ENCODE measurements at places on chromosomes 7 and 10. TPM values are rescaled to one million over a fixed set of nuclear protein-coding genes. Genes with fewer than 3 reads are reported as not detected.

Gene AGR3
- not detected for total RNA-seq

Gene CCL26
- total RNA-seq: not detected

Gene NXPH1
- not detected for total RNA-seq

- H3K27ac ChIP-seq: no peak overlapping the region
- no peaks in the 10 kb centered on the region for H3K27me3 ChIP-seq
- peaks cover 24% of the 10 kb centered on the region for H3K4me1 ChIP-seq
These were observed 82.8 kb downstream of the NPSR1 start for GRCh38 chr7:34740840-34741239.

GRCh38 chr10:95404462-95404858 is 113.7 kb upstream of the PDLIM1 start:
- H3K27me3 ChIP-seq: no peaks in the 10 kb centered on the region
- peak overlapping the region; percentile 18 for H3K27ac ChIP-seq
- peak; percentile 46 for DNase-seq

Gene TES
- 21.6 TPM for total RNA-seq

DNA sequence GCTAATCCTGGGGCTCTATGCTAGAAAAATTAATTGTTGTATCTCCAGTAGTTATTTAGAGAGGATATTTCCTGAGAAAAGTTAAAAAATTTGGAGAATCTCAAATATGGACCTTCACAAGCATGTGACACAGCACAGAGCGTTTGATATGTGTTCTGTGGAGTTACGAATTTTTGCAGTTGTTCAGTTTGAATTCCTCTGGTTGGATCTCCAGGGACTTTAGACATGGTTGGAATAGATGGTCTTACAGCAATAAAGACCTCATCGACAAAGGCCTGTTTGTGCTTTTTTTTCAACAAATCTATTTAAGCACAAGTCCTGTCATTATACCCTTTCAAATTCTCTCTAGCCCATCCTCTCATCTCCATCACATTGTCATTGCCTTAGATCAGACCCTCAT is 138.0 kb downstream of the TES start:
- DNase-seq: no peak
- H3K36me3 ChIP-seq: no peaks in the 10 kb centered on the region
- no peaks in the 10 kb centered on the region for H3K4me1 ChIP-seq
- H3K27me3 ChIP-seq: no peaks in the 10 kb centered on the region

Gene TRUB1
- 38.9 TPM for total RNA-seq

- H3K36me3 ChIP-seq: peaks cover under 1% of the 10 kb centered on the region
- H3K4me1 ChIP-seq: no peaks in the 10 kb centered on the region
- no peak overlapping the region for H3K4me3 ChIP-seq
- DNase-seq: no peak
- H3K27me3 ChIP-seq: no peaks in the 10 kb centered on the region
- no peak overlapping the region for H3K27ac ChIP-seq
These were observed 73.1 kb downstream of the GTF2IRD1 start for GRCh38 chr7:74526780-74527179.

DNA sequence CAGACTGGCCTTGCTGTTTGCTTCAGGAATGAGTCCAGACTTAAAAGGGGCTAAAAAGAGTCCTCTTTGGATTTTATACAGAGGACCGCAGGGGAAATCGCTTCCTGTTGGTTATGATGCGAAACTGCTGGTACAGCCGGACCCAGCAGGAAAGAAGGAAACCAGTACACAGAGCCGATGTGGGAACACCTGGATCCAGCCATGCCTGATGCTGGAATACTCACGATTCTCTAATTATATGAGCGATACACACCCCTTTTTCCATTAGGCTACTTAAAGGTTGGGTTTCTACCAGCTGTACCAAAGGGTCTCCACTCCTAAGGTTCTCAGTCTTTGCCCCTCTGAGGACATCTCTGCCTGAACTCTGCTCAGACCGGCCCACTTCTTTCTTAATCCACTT is 27.7 kb downstream of the ZNF777 start:
- no peak overlapping the region for H3K4me3 ChIP-seq
- H3K36me3 ChIP-seq: peaks cover 10% of the 10 kb centered on the region
- H3K4me1 ChIP-seq: no peaks in the 10 kb centered on the region
- H3K27ac ChIP-seq: no peak overlapping the region
- DNase-seq: no peak
- no peaks in the 10 kb centered on the region for H3K27me3 ChIP-seq

DNA sequence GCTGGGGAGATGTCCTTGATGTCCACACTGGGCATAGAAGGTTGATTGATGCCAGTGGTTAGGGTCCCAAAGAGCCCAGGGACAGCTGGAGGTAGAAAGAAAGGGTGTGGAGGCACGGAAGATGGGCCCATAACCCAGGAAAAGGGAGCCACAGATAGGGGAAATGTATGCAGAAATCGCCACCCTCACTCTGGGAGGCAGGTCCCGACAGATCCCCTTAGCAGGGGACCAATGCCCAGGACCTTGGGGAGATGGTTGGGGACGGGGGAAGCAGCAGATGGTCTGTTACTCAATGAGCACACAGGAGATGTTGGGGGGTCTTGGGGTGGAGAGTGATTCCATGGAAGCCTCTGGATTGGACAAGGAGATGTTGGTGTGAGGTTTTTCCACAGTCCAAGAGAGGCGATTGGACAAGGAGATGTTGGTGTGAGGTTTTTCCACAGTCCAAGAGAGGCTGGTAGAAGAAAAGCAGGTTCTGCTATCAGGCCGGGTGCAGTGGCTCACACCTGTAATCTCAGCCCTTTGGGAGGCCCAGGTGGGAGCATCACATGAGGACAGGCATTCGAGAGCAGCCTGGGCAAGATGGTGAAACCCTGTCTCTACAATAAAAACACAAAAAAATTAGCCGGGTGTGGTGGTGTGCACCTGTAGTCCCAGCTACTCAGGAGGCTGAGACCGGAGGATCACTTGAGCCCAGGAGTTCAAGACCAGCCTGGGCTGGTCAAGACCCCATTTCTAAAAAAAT is 7.0 kb upstream of the PPP1R35 start:
- no peak for DNase-seq
- no peaks in the 10 kb centered on the region for H3K27me3 ChIP-seq
- peak overlapping the region; percentile 94 for H3K27ac ChIP-seq
- no peaks in the 10 kb centered on the region for H3K36me3 ChIP-seq

GRCh38 chr7:75985009-75985517 is 9.3 kb downstream of the TMEM120A start:
- H3K4me3 ChIP-seq: no peak overlapping the region
- peaks cover 46% of the 10 kb centered on the region for H3K36me3 ChIP-seq
- no peak overlapping the region for H3K27ac ChIP-seq
- no peaks in the 10 kb centered on the region for H3K27me3 ChIP-seq
- DNase-seq: no peak

DNA sequence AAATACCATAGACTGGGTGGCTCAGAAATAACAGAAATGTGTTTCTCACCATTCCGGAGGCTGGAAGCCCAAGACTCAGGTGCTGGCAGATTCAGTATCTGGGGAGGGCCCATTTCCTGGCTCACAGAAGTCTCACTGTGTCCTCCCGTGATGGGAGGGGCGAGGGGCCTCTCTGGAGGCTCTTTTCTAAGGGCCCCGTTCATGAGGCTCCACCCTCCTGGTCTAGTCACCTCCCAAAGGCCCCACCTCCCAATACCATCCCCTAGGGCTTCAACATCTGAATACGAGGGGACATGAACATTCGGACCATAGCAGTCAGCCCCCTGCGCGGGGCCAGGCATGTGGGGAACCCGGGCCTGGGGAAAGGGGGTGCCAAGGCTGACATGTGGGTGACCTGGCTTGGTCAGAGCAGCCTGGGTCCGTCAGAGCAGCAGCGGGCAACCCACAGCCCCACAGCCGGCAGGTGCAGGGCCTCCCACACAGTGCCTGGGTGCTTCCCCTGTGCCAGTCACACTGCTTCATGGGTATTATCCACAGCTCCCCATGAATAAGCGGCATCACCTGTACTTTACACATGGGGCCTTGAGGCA is 13.3 kb upstream of the CNPY1 start:
- H3K27ac ChIP-seq: no peak overlapping the region
- H3K4me3 ChIP-seq: no peak overlapping the region
- H3K27me3 ChIP-seq: no peaks in the 10 kb centered on the region
- no peak for DNase-seq
- H3K4me1 ChIP-seq: no peaks in the 10 kb centered on the region
- no peaks in the 10 kb centered on the region for H3K36me3 ChIP-seq

DNA sequence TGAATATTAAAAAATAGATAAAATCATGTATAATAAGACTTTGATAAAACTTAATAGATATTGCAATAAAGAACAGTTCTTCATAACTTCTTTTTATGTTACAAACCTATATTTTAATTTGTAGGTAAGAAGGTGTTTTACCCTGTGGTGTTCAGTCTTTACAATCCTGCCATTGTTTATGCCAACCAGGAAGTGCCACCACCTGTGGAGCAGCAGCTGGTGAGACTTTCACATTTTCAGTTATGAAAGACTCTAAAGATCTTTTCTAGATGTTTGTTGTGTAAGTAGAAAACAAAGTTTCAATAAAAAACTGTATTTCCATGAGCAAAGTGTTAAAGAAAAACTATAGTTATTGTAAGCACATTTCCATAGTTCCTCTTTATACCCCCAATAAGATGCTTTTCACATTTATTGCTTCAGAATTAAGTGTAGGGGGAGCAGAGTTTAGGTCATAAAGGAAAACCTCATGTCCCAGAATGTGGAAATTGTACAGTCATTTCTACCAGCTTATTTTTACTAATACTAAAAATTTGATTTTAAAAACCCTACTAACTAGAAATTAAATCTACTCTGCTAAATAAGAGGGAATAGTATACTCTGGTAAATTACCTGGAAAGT is 28.7 kb downstream of the CSGALNACT2 start:
- DNase-seq: no peak
- no peak overlapping the region for H3K27ac ChIP-seq
- H3K36me3 ChIP-seq: no peaks in the 10 kb centered on the region

Gene LRRD1
- total RNA-seq: not detected

- H3K4me1 ChIP-seq: no peaks in the 10 kb centered on the region
- H3K27ac ChIP-seq: no peak overlapping the region
- H3K27me3 ChIP-seq: no peaks in the 10 kb centered on the region
These were observed 93.9 kb downstream of the SEPTIN7 start for GRCh38 chr7:35894721-35895120.

- no peak overlapping the region for H3K27ac ChIP-seq
- DNase-seq: no peak
- no peaks in the 10 kb centered on the region for H3K27me3 ChIP-seq
- H3K4me1 ChIP-seq: no peaks in the 10 kb centered on the region
- no peaks in the 10 kb centered on the region for H3K36me3 ChIP-seq
These were observed 407.3 kb upstream of the ADARB2 start for GRCh38 chr10:2144584-2144983.

DNA sequence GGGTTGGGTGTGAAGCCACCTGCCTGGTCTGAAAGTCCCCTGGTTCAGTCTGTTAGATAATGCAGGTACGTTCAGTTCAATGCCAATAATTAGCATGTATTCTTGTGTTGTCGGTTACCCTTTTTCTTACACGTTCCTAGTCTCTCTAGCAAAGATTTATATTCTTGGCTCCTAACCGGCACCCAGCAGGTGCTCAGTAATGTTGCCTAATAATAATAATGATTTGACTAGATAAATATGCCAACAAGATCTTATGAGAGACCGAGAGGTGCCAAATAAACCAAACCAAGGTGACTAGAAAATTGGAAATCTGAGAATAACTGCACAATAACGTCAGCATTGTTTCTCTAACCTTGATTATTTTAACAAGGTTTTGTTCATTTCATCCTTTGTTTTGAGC is 1.1 kb upstream of the SMIM30 start:
- H3K36me3 ChIP-seq: no peaks in the 10 kb centered on the region
- H3K27me3 ChIP-seq: no peaks in the 10 kb centered on the region
- H3K4me3 ChIP-seq: no peak overlapping the region
- DNase-seq: no peak
- peaks cover 15% of the 10 kb centered on the region for H3K4me1 ChIP-seq

DNA sequence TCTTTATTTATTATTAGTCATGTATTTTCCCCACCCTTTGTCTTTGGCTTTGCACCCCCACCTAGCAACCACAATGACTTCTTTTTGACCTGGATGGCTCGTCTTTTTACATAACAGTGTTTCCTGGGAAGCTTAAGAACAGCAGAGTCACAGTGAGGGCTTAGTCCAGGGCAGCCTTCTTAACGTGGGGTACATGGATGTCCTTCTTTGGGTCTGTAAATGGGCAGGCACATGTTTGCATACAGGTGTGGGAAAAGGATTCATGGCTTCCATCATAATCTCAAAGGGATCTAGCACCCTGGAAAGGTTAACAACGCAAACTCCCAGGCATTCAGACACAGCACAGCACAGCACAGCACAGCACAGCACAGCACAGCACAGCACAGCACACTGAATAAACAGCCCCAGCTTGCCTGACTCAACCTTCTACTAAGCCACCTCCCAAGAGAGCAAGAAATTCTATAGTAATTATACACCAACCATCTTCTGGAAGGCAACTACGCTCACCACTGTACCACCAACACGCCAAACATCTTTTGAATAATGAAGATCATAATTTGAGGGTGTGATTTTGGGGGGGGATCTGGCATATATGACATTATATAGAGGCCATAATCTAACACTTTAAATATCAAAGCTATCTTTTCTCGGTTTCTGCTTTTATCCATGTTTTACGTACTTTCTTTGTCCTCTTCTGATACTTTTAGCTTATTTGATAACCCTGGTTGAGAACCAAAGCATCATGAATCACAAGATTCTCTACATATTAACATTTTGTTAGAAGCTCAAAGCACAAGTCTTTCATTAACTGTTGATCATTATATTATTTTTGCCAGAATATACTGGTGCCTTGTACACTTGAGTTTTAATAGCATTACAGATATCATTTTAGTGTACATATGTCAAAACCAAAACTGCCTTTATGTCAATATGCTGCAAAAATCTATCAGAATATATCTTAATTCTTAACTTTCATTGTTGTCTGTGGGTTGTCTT is 177.2 kb upstream of the KLF14 start:
- no peaks in the 10 kb centered on the region for H3K36me3 ChIP-seq
- peaks cover 97% of the 10 kb centered on the region for H3K4me1 ChIP-seq

DNA sequence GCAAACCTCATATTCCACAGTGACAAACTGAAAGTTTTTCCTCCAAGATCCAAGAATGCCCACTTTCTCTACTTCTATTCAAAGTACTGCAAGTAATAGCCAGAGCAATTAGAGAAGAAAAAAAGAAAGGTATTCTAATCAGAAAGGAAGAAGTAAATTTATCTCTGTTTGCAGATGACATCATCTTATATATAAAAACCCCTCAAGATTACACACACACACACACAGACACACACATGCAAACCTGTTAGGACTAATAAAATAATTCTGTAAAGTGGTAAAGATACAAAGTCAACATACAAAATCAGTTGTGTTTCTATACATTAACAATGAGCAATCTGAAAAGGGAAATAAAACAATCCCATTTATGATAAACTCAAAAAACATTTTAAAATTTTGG is 44.7 kb upstream of the AASS start:
- DNase-seq: no peak
- H3K4me1 ChIP-seq: no peaks in the 10 kb centered on the region
- H3K36me3 ChIP-seq: no peaks in the 10 kb centered on the region
- no peaks in the 10 kb centered on the region for H3K27me3 ChIP-seq
- no peak overlapping the region for H3K27ac ChIP-seq

DNA sequence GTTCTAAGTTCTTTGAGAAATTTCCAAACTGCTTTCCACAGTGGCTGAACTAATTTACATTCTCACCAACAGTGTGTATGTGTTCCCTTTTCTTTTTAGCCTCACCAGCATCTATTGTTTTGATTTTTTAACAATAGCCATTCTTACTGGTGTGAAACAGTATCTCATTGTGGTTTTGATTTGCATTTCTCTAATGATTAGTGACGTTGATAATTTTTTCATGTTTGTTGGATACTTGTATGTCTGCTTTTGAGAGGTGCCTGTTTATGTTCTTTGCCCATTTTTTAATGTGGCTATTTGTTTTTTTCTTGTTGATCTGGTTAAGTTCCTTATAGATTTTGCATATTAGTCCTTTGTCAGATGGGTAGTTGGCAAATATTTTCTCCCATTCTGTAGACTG is 191.4 kb downstream of the AGMO start:
- DNase-seq: no peak
- no peaks in the 10 kb centered on the region for H3K27me3 ChIP-seq
- H3K4me1 ChIP-seq: no peaks in the 10 kb centered on the region
- no peak overlapping the region for H3K27ac ChIP-seq
- H3K4me3 ChIP-seq: no peak overlapping the region
